MV-4-11 (cell line): ENCODE measurements at places on chromosomes 16 and 17.

DNA sequence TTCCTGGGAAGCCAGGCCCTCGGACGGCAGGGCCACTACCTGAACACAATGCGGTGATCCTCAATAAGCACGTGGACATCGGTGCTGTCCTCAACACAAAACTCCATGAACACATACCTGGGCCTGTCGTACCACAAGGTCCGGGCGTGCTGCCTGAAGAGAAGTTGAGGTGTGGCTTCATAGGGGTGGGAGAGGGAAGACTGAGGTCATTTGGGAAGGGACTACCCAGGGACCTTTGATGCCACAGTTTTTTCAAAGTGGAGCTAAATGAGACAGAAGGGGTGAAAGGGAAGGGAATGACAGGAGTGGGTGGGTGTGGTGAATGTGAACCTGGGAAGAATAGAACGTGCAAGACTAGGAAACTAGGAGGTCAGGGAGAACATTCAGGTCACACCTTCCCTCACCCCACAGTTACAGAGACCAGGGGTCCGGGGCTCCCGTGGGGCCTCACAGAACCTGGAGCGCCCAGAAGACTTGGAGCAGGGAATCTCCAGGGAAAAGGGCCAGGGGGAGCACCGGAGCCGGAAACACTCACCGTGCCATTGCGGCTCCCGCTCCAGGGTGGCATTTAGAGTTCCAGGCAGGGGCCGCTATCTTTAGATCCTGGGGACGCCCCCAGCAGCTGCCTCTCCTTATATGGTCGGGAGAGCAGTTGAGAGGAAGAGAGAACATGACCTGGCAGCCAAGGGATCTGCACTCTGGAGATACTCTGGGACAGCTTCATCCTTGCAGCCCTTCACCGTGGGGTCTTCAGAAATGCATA, at the start of gene PTGES3L:
Gene PTGES3L, minus strand, starts transcription at position 570 of the 763 bp plus-strand sequence. Its CDS starts 27 bp downstream, at position 543.
- DNase-seq: peak; percentile 62

DNA sequence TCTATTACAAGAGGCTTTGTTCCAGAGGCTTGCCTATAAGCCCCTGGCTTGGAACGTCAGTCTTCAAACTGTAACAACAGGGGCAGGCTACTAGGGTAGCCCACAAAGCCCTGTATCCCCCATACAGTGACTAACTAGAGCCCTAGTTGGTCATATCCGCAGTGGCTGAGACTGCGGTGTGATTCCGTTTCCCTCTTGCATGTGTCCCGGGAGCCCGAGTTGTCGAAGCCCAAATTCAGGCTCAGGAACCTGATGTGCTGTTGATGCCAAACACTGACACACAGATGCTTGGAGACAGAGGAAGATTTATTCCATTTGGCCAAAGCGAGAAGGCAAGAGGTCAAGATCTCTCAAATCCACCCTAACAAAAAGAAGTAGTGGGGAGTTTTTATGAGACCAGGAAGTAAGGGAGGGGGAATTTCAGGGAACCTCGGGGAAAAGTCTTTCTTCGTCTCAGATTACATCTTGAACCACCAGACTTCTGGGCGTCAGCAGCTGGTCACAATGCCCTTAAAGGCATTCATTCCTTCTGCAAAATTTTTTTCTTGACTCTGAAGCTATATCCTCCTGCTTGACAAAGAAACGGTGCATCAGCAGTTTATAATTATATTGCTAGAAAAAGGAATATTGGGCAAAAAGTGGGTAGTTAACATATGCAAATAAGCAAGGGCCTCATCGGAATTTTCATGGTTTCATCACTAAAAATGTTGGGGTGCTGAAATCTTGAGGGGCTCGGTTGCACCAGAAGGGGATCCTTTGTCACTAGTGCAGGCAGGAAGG, 879 bp downstream of the SLFN5 start:
- peak; percentile 25 for DNase-seq

DNA sequence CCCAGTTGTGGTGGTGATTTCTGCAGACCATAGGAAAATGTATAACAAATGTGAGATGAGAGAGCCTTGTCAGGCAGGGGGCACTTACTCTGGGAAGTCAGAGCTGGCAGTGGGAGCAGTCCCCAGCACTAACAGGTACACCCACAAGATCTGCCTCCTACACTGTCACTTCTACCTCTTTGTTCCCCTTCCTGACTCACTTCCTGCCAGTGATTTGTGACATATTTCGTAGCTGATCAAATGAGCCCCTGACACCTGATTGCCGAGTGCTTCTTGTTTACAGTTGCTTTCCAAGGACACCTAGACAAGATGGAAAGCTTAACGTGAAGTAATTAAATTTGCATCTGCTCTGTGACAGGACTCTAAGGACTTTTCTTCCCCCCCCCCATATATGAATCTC, 40.5 kb downstream of the FTO start:
- no peak for DNase-seq

DNA sequence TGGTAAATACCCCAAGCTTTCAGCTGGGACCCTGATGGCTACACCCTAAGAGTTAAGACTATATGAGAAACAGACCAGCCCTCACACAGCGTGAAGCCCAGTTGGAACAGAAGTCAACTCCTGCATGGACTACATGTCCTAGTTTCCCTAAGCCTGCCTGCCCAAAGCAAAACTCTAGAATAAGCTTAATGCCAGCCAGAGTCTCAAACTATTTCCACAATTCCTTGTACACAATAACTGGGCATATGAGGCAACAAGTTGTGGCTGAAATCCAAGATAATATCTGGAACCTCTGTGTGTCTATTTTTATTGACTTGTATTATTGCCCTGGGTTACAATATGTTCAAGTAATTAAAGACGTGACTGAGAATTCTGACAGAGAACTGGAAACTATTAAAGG, 19.4 kb downstream of the MYH10 start:
- DNase-seq: no peak

- DNase-seq: peak; percentile 8
Observed at GRCh38 chr16:47779201-47780016, 318.3 kb downstream of the PHKB start.

GRCh38 chr17:17073581-17074403, 31.5 kb downstream of the MPRIP start:
- DNase-seq: no peak

GRCh38 chr17:36665417-36665816, 64.0 kb downstream of the MRM1 start:
- no peak for DNase-seq

DNA sequence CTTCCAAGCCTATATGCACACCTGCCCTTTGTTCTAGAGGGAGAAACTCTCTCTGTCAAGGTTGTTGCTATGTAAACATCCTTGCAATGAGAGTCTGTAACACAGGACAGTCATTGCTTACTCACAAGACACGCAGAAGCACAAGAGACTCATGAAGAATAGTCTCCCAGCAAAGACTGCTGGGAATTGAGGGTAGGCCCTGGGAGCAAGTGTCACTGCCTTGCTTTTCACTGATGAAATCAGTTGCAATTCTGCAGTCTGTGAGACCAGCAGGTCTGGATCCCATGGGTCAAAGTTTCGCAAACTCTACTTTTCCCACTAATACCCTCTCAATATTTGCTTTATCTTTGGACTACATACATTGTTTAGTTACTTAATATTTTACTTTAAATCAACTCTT, 177.4 kb downstream of the FTO start:
- DNase-seq: no peak
